ENCODE measurements at places on chromosomes 4 and X.

- DNase-seq, result peak; percentile 5
Observed at GRCh38 chr4:94378047-94378446, 35.4 kb upstream of the HPGDS start.

DNA sequence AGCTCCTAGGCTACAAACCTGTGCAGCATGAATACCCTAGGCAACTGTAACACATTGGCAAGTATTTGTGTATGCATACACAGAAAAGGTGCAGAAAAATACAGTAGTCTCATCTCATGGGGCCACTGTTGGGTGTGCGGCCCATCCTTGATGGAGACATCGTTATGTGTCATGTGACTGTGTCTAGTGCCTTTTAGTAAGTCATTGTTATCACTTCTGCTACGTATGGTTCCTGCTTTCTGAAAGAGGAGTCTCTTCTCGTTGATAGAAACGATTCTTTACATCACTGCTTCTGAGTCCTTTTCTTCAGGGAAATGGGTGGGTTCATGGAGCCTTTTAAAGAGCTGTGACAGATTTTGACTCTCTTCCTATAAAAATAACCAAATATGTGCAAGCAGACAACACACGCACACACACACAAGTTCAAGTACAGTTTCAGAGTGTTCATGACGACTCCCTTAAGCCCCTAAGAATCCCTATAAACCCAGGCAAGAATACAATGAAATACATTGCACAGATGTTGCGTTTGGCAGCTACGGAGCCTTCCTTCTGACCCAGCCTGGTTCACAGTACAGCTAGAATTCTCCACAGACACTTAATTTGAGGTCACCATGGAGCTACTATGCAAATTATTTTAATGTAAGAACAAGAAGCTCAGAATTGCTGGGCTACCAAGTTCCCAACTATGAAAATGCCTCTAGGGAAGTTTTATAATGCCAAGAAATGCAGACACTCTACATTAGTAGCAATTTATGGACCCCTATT is 10.2 kb upstream of the STK32B start:
- no peak for DNase-seq

- DNase-seq, result no peak
Observed at GRCh38 chr4:78706302-78706701, 69.8 kb upstream of the BMP2K start.

DNA sequence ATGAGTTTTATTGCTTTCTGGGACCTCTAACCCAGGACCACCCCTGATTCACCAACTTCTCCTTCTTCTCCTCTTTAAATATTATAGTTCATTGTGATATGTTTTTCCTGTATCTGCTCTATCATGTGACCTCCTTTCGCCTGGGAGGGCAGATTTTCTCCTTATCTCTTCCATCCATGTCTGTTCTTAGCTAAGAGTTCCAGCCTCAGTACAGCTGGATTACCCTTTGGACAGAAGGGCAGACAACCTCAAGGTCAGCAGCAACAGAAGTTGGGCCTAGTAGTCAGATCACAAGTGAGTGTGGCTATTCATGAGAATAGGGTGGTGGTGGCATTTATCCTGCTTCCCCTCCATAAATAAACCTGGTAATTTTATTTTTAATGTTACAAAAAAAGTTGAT is 5.7 kb upstream of the XK start:
- DNase-seq, result no peak

DNA sequence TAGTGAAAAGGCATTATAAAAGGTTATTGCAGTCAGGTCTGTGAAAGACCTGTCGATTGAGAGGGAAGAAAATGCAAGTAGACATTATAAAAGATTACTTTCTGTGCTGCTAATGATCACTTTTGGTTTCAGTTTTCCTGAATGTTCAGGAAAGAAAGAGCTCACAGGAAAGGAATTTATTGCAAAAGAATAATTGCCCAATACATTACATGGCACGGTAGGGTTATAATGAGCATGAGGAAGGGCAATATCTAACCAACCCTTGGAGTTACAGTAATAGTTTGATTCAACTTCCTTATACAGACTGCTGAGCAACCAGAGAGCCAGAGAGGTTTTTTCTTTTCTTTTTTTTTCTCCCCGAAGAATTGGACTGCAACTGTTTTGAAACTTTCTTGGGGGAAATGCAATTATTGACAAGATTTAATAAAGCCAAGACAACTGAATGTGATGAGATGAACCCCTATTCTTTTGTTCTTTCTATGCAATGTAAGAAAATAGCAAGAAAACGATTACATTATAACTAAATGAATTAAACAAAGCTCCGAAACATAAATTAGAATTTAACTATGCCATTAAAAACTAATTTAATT is 247.0 kb downstream of the C4orf33 start:
- no peak for DNase-seq

- no peak for DNase-seq
Observed at GRCh38 chr4:61924131-61924530, 724.0 kb downstream of the ADGRL3 start.

DNA sequence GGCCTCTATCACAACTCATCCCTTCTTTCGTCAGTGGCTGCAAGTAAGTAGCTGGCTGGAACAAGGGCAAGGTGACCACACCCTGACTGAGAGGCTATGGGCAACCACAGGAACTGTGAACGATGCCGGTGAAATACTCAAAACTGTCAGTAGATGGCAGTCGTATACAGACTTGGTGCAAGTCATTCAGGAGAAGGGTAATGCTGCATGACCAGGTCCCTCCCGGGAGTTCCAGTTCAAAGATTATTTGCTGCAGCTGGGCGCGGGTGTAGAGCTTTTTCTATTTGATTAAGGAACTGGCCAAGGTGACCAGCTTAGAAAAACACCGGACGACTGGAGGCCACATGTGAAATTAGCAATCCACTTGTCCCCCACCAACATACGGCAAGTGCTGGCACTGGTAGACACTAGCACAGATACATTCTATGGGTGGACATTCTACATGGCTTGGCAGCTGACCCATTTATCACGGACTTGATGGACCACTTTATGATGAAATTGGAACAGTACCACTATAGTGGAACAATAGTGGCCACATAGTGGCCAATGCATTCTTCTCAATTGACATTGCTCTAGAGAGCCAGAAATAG is 726.6 kb downstream of the TRAM1L1 start:
- peak; percentile 62 for DNase-seq

- peak; percentile 69 for DNase-seq
Observed at GRCh38 chr4:147174591-147174990, 228.9 kb upstream of the TTC29 start.

GRCh38 chr4:125703443-125703842 is 388.7 kb downstream of the FAT4 start:
- DNase-seq, result no peak

GRCh38 chr4:169385376-169385775 is 114.6 kb upstream of the SH3RF1 start:
- no peak for DNase-seq

GRCh38 chr4:77819404-77819842 is 255 bp upstream of the CNOT6L start:
- DNase-seq, result no peak

GRCh38 chr4:14167876-14168510 is 540.5 kb upstream of the BOD1L1 start:
- DNase-seq, result no peak

- DNase-seq, result no peak
Observed at GRCh38 chr4:89491761-89492160, 184.2 kb upstream of the GPRIN3 start.

All from renal pelvis (tissue), 12 donors.